ENCODE measurements at places on chromosomes 5 and 9.

DNA sequence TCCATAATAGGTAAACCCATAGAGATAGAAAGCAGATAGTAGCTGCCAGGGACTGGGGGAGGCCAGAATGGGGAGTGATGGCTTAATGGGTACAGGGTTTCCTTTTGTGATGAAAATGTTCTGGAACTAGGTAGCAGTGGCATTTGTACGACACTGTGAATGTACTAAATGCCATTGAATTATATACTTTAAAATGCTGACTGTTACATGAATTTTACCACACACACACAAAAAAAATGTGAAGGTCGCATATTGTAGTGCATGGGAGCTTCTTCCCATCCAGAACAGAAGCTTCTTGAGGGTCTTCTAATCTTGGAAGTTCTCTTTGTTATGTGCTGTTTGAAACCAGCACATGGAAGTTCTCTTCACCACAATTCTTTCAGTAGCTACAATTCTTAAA is 19.9 kb upstream of the ANP32B start:
- DNase-seq, result no peak

DNA sequence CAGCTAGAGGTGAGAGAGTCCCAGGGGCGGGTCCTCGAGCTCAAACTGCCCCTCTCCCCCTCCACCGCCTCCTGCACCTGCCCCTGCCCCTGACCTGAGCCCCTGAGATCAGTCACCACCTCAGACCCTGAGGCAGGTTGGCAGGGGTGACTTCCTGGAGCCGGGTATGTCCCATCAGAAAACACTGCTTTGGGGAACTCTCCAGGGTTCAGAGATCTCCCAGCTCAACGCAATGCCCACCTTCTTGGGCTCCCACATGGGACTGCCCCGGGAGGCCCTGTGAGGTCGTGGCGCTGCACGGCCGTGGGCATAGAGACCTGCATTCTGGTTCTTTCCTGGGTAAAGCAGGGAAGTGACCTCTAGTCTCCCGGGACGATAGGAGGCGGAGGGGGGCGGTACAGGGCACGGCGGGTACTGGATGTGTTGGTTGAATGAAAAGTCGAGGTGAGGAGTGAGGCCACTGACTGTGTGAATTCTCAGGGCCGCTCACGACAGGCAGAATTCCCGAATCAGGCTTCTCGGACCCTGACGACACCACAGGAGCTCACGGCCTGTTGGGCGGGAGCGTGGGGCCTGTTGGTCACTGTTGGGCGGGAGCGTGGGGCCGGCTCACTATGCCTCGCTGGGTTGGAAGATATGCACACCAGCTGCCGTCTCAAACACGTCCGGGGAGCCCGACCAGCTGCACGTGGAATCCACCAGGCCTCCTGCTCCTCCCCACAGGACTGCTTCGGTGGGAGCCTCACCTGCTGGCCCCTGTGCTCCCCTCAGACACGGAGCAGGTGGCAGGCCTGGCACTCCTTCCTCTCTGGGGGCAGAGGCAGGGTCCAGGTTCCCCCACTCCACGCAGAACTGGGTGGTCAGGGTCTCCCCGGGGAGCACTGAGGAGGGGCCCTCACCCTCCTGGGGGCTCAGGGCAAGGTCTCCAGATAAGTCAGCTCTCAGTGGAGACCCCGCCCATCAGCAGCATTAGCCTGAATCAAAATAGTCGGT is 178.0 kb upstream of the PPP1R26 start:
- DNase-seq, result no peak

GRCh38 chr9:131667576-131667975 is 72.3 kb downstream of the RAPGEF1 start:
- no peak for DNase-seq

DNA sequence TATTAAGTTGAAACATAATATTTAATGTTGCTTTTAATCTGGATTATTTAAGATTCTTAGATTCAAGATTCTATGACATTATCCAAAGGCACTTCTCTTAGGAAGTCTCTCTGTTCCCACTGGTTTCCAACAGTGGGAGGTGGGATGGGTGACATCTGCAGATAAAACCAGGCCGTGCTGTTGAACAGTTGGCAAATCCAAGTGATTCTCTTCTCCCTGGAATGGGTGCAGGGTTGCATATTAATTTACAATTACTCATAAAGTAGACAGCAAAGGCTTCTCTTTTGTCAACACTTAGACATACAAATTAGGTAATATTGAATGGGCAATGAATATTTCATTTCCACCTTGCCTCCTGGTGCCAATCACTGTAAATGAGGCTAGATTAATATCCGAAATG is 233.7 kb upstream of the IL12B start:
- no peak for DNase-seq

DNA sequence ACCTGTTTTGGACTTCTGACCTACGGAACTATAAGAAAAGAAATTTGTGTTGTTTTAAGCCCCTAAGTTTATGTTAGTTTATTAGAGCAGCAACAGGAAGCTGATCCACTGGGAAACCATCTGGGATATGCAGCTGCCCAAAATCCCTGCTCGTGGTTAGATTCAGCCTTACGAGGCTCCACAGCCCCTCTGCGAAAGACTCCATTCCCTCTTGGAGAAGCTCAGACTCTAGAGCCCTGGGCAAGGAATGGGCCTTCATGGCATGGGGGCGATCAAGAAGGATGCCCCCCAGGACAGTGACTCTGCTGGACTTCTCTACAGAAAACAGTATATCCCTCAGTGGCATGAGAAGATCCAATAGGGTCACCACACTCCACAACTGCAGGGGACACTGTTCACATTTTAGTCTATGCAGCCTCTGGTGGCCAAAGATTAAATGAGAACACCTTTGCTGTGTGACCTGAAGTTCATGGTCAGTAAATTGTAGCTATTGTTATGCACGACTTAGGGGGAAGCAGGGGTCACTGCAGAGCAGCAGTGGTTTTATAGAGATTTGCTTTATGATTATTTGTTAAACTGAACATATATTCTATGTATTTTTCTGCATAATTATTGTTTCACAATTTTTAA is 21.1 kb downstream of the IRF1 start:
- no peak for DNase-seq

DNA sequence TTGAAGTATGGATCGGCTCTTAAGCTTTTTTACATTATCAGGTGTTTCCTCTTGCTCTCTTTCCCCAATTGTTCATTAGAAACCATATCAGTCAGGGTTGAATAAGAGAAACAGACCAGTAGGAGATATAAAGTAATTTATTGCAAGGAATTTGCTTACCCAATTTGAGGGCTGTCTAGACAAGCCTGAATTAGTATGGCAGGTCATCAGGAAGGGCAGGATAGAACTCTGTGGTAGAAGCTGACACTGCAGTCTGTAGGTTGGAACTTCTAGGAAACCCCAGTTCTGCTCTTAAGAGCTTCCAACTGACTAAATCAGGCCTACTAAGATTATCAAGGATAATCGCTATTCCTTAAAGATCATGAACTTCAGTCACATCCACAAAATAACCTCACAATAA is 24.3 kb downstream of the ISOC1 start:
- DNase-seq, result no peak

GRCh38 chr9:84819491-84819991 is 150.0 kb downstream of the NTRK2 start:
- no peak for DNase-seq

DNA sequence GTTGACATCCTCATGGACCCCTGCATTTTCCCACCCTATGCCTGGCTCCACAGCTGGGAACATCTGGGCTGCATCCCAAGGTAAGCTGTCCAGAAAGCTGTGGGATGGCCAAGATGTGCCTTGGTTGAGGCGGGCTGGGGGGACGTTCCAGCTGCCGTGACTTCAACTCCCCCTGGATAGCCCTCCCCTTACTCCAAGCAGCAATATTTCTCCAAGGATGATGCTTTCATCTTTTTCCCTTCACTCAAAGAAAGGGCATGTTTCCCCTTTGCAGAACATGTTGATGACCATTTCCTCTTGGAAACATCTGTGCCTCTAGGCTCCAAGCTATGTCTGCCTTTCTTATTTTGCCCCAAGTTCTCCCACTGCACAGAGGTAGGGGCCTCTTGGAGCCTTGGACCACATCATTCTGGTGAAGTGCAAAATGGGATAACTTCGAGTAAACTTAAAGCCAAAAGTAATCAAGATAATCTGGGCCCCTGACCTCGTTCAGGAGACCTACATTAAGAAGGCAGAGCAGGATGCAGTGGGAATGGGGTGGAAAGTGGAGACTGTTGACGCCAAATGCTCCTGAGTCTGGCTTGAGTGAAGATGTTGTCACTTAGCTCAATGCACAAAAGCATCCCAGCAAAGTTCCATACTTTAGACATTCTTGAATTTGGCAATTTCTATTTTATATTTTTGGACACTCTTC is 175.2 kb downstream of the GAS1 start:
- DNase-seq, result no peak

- DNase-seq, result no peak
These were observed 279.4 kb downstream of the CWC27 start for GRCh38 chr5:65047948-65048690.

GRCh38 chr9:73719660-73720059 is 568.0 kb downstream of the ANXA1 start:
- no peak for DNase-seq

DNA sequence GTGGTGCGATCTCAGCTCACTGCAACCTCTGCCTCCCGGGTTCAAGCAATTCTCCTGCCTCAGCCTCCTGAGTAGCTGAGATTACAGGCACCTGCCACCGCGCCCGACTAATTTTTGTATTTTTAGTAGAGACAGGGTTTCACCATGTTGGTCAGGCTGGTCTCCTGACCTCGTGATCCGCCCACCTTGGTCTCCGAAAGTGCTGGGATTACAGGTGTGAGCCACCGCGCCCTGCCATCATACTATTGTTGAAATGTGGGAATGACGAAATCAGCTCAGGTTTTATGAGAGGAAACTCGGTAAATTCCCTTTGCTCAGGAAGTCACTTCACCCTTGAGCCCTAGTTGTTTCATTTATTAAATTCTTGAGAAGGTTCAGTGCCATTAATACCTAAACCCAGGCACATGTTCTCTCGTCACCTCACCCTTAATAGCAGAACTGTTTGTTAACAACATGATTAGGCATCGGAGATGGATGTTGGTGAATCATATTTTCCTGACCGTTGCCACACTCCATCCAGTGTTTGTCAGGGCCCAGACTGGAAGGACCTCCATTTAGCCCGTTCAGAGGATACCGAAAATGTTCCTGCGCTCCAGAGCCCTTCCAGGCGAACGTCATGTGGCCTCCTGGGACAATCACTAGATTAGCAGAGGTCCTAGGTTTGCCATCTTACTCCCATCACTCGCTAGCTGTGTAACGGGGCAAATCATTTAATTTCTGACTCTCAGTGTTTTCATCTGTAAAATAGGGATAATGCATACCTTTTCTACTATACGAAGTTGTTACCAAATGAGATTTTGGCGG is 20.0 kb upstream of the CREBRF start:
- DNase-seq, result no peak

DNA sequence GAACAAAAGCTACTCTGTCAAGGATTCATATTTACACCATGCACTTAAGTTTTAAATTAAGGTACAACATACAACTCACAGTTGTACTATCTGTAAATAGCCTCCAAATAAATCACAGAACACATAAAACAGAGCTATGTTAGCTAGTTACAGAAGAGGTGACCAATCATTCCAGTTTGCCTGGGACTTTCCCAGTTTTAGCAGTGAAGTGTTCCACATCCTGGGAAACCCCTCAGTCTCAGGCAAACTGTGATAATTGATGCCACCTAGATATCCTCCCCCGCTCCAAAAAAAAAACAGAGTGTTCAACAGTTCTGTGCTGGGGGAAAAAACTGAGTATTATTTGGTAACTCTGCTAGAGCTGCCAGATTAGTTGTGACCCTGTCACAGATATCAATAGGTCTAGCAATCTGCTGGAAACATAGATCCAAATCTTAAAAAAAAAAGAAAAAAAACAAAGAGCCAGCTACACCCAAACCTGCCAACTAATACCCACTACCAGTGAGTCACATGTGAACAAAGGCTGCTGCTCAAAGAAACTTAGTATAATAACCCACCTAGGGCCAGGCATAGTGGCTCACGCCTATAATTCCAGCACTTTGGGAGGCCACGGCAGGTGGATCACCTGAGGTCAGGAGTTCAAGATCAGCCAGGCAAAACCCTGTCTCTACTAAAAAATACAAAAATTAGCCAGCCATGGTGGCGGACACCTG is 5.7 kb downstream of the TBCA start:
- DNase-seq, result no peak

DNA sequence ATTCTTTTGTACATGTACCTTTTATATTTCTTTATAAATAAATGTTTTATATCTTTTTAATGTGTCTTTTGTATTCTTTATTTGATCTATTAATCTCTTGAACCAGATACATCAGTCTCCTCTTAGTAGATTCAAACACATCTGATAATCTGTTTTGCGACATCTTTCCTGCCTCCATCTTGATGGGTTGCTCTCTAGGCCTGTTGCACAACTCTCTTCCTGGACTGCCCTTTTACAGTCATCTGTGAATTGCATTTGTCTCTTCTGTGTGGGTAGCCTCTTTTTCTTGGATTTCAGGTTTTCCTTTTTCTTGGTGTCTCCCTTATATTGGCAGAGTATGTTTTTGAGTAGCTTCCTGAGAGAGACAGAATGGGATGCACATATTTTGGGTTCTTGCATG is 6.2 kb downstream of the ZFYVE16 start:
- no peak for DNase-seq

GRCh38 chr9:121268598-121268850 is 562 bp downstream of the GSN start:
- DNase-seq, result no peak

GRCh38 chr5:138946831-138947560 is 71.9 kb upstream of the LRRTM2 start:
- DNase-seq, result no peak

- no peak for DNase-seq
These were observed 128.9 kb downstream of the SLF1 start for GRCh38 chr5:94747371-94747770.

GRCh38 chr5:112708103-112708622 is 29.5 kb upstream of the APC start:
- DNase-seq, result no peak

GRCh38 chr5:173310218-173310769 is 17.9 kb downstream of the STC2 start:
- DNase-seq, result no peak

All from effector CD8-positive, alpha-beta T cell (primary cell).